ENCODE measurements at places on chromosomes 11 and 22.

GRCh38 chr22:32644252-32645100, 157.0 kb upstream of the TIMP3 start:
- peak; percentile 75 for DNase-seq

GRCh38 chr11:8744423-8744822, 61.8 kb downstream of the RPL27A start:
- DNase-seq: no peak

DNA sequence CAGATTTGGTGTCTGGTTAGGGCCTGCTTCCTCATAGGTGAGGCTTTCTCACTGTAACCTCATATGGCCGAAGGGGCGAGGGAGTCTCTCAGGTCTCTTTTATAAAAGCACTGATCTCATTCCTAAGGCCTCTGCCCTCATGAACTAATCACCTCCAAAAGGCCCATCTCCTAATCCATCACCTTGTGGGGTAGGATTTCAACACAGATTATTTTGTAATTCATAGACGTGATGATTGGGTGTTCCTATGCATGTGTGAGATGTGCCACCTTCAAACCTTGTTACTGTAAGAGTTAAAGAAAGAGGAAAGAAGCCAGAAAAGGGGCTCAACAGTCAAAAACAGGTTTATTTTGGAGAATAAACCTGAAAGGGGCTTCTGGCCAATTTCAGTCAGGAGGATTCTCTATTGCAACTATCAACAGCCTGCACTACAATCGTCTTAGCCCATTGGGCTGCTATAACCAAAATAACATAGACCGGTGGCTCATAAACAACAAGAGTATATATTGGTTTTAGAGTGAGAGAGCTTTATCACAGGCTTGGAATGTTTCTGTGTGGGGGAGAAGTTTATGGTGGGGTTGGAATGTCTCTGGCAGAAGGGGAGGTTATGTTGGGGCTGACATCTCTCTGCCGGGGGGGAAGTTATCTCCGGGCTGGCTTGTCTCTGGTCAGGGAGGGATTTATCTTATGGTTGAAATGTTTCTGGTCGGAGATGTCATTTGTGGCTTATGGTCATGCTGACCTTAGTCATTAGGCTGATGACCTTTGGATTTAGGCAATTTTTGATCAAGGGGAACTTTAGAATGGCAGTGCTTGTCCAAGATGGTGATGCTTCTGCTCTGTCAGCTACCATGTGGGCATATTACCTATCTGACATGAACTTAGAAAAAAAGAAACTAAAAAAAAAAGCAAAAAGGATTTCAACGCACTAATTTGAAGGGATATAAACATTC, 35.1 kb downstream of the CSF2RB start:
- no peak for DNase-seq

- DNase-seq: no peak
Observed at GRCh38 chr22:29734838-29735237, 15.0 kb downstream of the CABP7 start.

DNA sequence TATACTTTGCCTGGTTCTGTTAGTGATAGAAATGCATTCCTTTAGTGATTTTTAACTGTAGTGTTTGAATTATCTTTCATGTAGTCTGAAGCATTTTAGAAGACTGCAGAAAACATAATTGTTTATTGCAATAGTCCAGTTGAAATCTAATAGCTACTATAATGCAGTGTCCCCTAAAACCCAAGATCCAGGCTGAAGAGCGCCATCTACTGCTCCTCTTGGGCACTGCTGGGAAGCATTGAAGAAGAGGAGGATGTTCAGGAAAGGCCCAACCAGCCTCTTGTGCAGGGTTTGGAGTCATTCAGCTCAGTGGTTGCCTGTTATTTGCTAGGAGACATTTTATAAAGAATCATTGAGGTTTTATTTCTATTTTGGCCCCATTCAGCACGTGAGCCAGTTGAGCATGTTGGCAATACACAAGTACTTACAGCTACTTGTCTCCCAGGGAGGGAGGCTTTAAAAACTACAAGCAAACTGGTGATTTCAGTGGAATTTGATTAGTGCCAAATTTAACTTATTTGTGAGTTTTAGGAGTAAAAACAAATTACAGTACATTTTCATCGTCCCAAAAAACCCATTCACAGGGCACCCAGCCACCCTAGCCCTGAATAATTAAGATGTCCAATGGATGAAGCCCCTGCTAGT, 74.9 kb upstream of the HORMAD2 start:
- DNase-seq: peak; percentile 54

Measured in NCI-H2029 (cell line).